ENCODE measurements at places on chromosomes 3 and 15.

- no peak for DNase-seq
Observed at GRCh38 chr3:141011997-141012262, 39.2 kb upstream of the SPSB4 start.

DNA sequence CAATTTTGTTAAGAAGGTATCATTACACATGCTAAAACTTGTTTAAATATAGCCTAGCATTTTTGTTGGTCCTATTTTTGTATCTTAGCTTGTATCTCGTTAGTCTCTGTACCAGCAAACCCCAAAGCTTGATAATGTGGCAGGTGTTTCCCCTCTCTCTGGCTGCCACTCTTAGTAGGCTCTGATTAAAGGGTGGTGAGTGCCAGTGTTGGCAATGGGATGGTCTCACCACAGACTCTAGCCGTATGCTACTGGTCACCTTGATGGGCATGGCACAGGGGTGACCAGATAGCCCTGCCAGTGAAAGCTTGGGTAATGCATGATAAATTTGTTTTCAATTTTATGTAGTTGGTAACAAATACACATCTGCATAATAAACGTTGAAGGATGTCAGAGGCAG, 188.3 kb downstream of the CFAP20DC start:
- no peak for DNase-seq

DNA sequence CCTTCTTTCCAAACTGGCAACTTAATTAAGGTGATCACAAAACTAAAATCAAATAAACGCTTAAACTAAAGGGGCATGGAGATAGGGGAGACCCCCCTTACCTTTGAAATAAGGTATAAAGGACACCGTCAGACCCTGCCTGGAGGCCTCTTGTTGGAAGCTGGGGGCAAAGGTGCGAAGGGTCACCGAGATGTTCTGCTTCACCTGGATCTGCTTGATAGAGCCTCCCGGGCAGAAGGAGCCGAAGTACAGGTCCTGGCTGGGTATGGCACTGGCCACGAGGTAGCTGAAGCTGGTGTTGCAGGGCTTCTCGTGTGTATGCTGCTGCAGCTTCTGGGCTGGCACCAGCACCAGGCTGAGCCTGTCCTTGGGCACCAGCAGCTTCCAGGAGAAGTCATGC, 53.0 kb downstream of the CDCP1 start:
- DNase-seq = no peak

GRCh38 chr3:70177881-70178645, 134.4 kb downstream of the MDFIC2 start:
- no peak for DNase-seq

DNA sequence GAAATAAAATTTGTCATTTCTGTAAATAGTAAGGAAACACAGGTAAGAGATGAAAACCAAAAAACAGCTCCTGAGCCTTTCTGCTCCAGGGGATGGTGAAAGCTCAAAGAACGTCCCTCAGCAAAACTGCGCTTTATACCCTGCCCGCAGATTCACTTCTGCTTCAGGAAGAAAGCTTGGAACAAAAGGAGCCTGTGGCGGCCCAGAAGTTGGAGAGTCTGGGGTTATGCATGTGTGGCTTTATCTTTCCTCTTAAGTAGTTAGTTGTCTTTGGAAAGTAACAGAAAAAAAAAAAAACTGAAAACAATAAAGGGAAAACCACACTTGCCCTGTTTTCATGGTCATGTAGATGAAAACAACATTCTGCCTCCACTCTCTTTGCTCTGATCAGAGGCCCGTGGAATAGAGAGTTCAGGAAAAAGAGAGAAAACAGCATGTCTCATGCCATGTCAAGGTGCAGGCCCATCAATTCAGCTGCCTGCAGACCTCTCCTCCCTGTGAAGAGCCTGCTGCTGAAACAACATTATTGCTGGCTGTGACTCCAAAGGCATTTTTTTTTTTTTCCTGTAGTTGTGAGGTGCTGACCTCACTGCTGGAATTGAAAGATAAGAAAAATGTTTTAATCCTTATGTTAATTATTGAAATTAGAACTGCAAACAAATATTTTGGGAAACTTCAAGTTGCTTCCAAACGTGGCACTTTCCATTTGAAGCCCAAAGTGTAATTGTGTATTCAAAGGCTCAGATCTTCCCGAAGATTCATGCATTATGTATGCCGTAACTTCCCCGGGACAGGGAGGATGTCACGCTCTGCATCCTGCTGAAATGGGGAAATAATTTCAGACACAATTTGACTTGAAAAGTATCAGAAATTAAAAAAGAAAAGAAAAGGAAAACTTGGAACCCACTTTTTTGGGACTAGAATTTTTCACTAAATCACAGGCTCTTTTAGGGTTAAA, 108.4 kb upstream of the ZNF385D start:
- no peak for DNase-seq

DNA sequence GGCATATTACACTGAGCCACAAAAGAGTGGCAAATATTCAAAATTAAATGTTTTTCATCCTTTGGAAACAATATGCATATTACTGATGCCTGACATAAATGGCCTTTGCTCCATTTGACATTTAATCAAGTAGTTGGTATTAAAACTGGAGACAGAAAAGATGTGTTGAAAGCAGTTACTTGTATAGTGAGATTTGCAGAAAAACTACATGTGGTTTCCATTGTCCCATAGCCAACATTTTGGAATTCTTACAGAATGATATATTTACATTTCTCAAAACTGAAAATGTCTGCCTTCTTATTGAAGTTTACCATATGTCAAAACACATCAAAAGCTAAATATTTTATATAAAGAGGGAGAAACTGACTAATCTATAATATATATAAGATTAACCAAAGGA, 21.6 kb downstream of the SHOX2 start:
- DNase-seq = no peak

DNA sequence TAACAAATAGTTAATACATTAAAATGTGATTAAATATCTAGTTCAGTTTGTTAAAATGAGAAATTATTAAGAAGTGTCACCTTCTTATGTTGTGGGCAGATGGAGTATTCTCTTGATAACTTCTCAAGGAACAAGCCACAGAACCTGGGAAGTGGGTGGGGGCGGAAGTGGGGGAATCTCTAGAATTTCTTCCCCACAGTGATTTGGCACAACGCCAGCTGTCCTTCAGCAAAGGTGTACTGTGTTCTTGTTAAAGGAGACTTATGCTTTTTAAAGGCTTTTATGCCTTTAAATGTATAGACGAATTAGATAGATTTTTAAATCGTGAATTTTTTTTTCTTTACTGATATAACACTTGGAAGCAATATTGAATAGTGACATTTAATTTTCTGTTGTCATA, 42.4 kb downstream of the SEC22A start:
- DNase-seq = no peak

GRCh38 chr3:167115331-167115934, 264.7 kb downstream of the ZBBX start:
- no peak for DNase-seq

- DNase-seq = no peak
Observed at GRCh38 chr15:62164396-62165103, 535 bp downstream of the C2CD4B start.

- peak; percentile 71 for DNase-seq
Observed at GRCh38 chr3:123071146-123071545, 4.3 kb downstream of the PDIA5 start.

DNA sequence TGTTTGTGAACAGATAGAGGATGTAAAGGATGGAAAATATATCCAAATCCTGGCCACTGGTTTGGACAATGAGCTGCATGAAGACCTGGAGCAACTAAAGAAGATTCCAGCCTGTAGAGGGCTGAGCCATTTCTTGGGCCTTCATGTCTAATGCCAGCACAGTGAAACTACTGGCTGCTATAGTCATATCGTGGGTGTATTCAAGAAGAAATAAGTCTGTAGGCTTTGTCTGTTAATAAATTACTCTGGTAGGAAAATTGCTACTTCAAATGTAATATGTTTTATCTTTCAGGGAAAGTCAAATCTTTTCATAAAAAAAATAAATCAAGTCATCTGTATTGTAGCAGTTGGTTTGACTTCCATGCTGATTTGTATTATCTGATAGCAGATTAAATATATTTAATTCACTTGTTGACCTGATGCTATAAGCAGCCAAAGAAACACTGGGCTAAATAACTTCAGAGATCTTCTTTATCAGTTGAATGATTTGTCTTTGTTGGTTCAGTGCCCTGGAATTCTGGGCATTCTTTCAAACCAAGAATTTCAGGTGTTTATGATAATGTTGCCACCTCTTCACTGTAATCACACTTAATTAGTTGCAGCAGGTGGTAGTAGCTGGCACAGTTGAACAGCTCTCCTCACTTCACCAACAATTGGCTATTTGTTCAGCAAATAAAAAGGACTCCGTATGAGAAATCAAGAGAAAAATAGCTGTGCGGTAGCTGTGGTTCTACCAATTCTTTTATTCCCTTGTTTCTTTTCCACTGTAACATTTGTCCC, 1109.5 kb downstream of the NSUN3 start:
- no peak for DNase-seq

- DNase-seq = no peak
Observed at GRCh38 chr3:128556907-128557306, 63.9 kb upstream of the GATA2 start.

Data from NCI-H1092 (cell line).